ENCODE measurements at places on chromosomes 7 and 10.

- DNase-seq = no peak
Measured at GRCh38 chr10:120473593-120473992, 16.6 kb downstream of the PLPP4 start.

DNA sequence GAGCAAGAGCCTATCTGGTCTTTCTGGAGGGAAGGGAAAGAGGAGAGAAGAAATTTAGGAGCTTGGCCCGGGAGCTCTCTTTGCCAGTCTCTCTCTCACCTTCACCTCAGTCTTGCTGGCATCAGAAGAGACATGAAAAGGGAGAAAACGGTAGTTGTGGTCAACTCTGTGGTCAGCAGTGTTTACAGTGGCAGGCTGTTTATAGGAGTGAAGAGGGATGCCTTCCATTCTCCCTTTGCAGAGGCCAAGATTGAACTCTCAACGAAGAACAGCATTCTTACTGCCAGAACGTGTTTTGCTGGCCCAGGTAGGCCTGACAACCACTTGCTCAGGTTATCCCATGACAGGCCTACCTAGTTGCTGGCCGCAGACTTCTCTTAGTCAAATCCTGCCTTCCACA lies 133.3 kb downstream of the CCDC3 start:
- no peak for DNase-seq

- DNase-seq = no peak
Measured at GRCh38 chr10:12727832-12728215, 273.7 kb downstream of the CCDC3 start.

- DNase-seq = no peak
Measured at GRCh38 chr10:95291365-95292039, 699 bp upstream of the PDLIM1 start.

GRCh38 chr7:6886198-6886597 lies 60.1 kb upstream of the CCZ1B start:
- no peak for DNase-seq

DNA sequence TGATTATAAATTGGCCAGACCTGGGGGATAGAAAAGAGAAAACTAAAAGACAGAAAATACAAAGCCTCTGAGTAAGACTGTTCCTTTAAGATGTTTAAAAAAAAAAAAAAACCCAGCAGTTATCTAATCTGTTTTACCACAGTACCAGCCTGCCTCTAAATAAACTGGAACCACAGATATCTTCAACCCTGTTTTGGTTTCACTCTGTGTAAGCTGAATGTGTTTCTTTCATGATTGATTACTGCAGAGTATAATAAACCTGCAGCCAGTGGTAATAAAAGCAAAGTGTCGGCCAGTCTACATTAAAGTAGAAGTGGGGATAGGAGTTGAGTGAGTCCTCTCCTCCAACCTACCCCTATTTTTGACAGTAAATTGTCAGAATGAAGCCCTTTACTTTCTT lies 40.6 kb downstream of the MGAM2 start:
- no peak for DNase-seq

DNA sequence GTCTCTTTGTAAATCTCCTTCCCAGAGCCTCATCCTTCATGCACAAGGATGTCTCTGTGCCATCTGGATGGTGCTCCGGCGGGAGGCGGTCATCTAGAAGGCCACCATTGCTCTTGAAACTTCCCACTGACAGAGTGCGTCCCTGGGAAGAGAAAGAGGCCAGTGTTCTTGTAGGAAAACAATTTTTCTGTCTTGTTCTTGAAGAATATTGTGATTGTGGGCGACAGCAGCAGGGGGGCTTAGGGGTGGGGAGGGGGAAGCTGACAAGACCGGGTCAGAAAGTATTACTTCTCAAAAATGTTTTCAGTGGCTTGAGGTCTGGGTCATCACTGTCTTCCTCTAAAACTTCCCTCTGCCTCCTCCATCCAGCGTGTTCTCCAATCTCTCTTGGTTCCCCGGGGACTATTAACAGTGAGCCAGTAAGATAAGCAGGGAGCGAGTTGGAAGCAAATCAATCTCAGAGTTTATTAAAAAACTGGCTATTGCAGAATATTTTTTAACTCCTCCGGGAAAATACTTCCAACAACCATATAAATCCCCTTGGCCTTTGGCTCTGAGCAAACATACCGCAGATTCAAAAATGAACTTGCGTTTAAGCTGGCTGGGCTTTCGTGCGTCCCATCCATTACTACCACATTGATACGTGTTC lies 597.8 kb upstream of the MGMT start:
- no peak for DNase-seq

DNA sequence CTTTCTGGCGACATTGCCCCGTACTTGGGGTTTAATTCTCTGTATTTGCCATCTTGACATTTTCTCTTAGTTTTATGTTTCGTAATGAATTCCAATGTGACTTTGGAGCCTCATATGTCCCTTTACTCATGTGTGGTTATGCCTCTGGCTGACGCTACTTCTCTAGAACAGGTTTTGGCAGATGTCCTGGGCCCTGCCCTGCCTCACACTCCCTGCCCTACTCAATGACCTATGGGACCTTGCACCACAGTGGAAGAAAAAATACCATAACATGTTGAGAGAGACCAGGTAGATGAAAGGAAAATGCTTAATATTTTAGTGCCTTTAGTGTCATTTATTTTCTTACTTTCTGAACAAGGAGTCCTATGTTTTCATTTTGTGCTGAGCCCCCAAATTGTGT lies 400.5 kb downstream of the TFEC start:
- DNase-seq = no peak

- DNase-seq = no peak
Measured at GRCh38 chr7:41399171-41399570, 303.7 kb downstream of the INHBA start.

DNA sequence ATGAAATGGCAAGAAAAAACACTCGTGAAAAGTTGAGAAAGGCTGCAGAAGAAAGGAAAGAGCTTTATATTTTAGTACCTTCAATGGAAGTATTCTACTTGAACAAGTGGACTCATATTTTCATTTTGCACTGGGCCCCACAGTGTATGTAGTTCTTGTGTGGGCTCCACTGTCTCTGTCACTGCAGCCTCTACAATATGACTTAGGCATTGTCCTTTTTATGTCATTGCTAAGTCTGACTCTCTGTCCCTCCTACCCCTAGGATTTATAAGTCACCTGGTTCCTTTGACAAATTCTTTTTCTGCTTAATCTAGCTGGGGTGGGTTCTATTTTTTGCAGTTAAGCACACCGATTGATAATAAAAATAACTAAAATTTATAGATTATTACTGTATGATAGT lies 27.7 kb upstream of the SOSTDC1 start:
- DNase-seq = no peak

DNA sequence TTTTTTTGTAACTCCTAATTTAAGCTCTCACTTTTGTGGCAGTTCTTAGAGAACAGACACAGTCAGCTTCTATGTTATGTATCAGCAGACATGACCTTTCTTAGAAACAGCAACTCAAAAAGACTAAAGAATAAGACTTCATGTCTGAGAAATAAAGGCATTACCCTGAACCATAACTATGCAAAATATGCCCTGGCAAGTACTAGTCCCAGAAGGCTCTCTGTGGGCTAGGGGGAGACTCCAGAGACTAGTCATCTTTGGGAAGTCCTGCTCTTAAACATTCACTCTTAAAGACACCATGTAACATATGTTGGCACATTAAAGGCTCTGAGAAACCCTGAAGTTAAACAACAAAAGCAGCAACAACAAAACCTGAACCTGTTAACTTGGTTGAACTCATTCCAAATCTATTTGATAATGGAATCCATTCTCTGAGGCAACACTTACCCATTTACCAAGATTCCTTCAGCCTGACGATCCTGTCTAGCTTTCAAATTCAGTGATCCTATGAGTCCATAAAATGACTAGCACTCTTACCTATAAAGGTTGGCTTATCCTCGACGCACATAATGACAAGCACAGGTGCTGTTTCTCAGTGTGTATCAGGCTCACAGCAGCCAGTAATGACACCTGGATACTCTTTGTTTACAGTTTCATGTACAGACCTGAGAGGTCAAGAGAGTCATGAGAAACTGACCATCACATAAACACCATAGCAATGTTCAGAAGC lies 62.3 kb downstream of the OSBPL3 start:
- peak; percentile 62 for DNase-seq

DNA sequence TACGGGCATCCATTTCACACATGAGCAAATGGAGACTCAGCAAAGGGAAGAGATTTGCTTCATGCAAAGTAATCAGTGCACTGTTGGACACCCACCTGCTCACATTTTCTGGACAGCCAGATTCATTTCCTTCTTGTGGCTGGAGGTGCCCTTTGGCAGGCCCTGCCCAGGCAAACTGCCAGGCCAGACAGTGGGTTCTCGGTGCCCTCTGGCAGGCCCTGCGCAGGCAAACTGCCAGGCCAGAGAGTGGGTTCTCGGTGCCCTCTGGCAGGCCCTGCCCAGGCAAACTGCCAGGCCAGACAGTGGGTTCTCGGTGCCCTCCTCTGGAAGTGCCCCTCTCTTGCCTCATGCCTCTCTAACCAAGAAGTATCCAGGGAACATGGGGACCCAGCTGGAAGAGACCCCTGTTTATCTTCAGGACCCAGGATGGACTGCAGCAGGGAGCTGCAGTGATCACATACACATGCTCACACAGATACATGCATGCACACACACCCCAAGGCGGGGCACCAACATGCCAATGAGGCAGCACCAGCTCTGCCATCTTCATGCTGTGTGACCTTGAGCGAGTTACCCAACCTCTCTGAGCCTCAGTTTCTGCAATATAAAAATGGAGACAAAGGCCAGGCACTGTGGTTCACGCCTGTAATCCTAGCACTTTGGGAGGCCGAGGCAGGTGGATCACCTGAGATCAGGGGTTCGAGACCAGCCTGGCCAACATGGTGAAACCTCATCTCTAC lies 67.1 kb downstream of the OAT start:
- no peak for DNase-seq

DNA sequence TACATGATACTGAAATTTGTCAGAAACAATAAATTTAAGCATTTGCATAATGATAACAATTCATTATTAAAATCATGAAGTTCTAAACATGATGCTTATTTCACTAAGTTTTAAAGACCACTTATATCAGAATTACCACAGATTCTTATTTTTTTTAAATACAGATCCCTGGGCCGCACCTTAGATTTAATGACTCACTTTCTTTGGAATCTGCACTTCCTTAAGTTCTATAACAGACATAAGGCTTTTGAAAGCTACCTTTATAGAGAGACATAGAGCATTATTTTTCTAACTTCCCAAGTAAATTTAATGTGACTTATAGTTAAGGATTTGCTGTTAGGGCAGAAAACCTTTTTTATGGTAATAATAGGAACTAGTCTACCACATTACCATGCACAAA lies 214.9 kb downstream of the IPMK start:
- DNase-seq = no peak

DNA sequence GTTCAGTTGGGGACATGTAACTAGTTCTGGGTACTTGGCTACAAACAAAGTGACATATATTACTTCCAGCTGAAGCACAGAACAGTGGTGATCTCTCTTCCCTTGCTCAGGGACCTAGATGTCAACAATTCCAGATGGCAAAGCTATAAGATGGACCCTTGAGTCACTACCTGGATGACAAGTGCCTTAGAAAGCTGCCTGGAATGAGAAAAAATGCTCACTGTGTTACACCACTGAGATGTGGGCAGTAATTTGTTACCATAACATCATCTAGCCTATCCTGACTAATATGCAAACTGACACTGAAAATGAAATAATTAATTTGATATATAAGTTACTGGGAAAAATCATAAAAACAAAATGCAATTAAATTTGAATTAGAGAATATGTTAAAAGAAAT lies 16.4 kb upstream of the CTTNBP2 start:
- DNase-seq = no peak

- DNase-seq = no peak
Measured at GRCh38 chr7:37674531-37674930, 9.0 kb upstream of the GPR141 start.

DNA sequence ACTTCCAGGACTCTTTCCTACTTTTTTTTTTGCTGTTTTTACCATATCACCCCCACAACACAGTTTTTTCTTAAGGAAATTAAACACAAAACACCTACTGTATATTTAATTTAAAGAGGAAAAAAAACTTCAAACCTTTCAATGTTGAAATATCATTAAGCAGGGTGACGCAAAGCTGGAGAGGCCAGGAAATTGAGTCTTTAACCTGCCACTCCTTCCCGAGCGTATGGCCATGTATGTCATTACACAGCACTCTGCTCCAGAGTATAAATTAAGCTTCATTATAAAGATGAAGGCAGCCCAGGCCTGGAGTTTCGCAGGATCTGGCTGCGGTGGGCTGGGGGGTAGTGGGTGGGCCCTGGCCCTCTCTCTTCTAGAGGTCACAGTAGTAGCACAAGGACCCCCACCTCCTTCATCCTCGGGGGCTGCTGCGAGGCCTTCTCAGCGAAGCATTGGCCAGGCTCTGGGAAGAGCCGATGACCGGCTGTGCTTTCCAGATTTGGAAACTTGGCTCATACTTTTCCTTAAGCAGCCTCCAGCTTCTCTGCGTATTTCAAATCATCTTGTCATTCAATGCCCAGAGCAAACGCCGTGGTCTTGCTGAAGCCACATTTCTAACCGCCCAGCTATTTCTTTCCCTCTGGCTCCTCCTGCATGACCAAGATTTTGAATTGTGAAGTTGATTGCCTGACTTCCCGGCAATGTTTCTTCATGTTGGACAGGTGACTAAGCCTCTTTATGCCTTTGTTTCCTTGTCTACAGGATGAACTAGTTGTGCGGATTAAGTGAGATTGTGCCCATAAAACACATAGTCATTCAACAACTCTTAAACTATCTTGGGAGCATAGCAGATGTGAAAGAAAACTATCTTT lies 765.1 kb downstream of the SUGCT start:
- DNase-seq = no peak

DNA sequence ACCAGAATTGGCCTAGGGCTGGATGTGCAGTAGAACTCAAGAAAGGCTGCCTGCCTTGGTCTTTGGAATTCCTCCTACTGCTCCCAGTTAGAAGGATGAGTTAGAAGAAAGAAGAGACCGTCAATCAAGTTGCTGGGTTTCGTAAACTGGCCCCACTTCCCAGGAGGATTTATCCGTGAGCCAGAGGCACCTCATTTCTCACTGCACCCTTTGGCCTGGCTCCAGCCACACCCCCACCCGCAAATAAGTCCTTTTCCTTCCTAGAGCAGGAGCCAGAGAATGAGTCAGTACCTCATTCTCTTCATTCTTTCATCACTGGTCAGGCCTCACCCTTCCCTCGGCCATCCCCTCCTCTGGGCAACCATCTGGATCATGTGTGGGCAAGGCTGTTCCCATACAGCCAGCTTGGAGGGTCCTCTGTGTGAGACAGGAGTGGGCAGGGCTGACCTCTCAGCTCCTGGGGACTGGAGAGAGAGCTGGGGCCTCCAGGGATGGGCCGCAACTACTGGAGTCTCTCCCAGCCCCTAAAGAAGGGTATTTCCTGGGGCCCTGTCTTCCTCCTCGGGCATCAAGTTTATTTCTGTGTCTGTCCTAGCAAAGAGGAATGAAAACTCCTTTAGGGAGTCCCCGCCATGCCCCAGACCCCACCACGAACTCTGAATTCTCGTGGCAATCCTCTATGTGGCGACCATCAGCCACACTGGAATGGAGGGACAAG lies 87.2 kb upstream of the DUSP5 start:
- peak; percentile 99 for DNase-seq

- no peak for DNase-seq
Measured at GRCh38 chr10:75097666-75098285, 13.7 kb upstream of the SAMD8 start.

Data from fibroblast of lung (primary cell).